Hypothalamus (tissue), 51 donors: ENCODE measurements at places on chromosomes 3 and 15.

- DNase-seq, result no peak
Measured at GRCh38 chr3:74812756-74813155, 198.3 kb upstream of the CNTN3 start.

- no peak for DNase-seq
Measured at GRCh38 chr3:1195947-1196346, 103.1 kb downstream of the CNTN6 start.

DNA sequence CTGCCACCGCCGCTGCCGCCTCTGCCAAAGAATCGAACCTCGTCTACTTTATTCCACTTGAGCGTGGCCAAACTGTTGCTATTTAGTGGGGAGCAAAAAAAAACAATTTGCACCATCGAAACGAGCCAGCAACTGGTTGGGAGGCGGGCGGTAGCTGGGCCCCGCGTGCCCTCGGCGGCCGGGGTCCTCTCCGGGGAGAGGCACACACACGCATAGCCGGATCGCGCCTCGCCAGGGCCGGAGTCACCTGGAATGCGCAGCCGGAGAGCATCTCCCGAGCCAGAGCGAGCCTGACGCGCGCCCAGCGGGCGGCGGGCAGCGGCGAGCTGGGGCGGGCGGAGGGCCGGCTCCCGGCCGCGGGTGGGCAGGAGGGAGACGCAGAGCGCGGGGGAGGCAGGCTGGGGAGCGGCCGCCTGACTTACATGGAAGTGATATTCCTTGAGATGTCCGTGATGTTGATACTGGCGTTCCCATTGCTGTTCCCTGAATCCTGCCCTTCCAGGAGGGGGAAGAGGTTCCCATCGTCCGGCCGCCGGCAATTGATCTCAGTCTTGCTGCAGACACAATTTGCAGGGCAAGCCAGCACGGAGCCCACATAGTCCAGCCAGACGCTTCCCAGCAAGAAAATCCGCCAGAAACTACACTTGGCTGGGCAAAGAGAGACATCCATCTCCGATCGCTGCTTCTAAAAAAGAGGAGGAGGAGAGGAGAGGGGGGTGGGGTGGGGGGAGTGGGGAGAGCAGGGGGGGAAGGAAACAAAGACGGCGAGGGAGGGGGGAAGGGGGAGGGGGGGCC is 858 bp downstream of the NTRK3 start:
- DNase-seq, result no peak

GRCh38 chr3:166307756-166308350 is 470.6 kb upstream of the BCHE start:
- DNase-seq, result no peak

- no peak for DNase-seq
Measured at GRCh38 chr15:98233873-98234272, 273.4 kb downstream of the ARRDC4 start.

DNA sequence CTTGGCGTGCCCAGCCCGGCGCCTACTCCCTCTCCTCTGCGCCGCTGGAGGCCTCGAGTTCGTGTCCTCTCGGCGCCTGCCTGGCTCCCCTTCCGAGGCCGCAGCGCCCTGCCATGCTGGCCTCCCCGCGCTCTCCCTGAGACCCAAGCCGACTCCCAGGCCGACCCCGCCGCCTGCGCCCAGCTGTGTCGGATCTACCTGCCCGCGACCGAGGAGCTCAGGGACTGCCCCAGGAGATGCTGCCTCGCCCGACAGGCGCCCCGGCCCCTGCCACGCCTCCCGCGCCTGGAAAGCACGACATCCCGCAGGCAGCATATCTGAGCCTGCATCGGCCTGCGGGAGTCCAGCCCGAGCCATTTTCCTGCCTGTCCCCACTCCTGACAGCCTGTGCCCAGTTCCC is 16.1 kb downstream of the PAQR9 start:
- no peak for DNase-seq

DNA sequence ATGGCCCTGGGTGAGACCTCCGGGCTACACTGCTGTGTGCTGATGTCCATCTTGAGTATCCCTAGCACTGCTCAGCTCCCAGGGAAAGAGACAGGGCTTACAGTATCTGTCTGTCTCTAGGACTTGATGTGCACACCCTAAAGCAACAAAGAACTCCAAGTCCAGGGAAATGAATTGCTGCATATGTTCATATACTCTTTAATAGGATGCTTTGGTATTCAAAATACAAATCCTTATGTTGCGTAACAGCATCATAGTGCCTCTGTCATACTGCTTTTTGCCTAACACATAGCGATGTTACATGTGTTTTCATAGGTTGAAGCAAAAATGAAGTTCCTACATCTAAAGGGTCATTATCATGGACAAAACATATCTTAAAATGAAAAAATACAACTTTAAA is 299.9 kb downstream of the SLC9A9 start:
- DNase-seq, result no peak

DNA sequence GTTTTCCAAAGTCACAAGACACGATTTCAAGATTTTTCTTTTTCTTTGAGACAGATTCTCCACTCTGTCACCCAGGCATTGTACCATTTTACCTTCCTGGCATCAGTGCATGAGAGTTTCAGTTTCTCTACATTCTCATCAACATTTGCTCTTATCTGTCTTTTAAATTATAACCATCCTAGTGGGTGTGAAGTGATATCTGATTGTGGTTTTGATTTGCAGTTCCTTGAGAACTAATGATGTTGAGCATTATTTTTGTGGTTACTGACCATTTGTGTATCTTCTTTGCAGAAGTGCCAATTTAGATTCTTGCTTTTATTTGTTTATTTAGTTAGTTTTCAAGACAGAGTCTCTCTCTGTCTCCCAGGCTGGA is 41.2 kb downstream of the ADIPOQ start:
- DNase-seq, result no peak
